Fibroblast of lung (primary cell): ENCODE measurements at places on chromosomes 16 and 17.
A peak's percentile ranks its signal among the peaks of the same experiment; 100 is the strongest.

DNA sequence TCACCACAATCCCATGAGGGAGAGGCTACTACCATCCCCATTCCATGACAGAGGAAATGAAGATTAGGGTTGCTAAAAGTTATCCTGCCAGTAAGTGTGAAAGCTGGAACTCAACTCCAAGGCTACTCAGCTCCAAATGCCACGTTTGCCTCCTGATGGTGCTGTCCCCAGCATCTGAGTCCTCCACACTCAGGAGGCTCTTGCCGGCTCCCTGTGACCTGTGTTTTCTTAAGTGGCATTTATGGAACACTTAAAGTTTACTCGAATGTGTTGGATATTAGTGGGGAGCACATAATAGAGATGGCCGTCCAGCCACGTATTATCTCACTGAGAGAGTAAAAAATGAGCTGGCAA, 267.9 kb downstream of the CBLN1 start:
- DNase-seq = no peak

- DNase-seq = no peak
These were observed 18.6 kb downstream of the KCTD2 start for GRCh38 chr17:75065562-75066151.

DNA sequence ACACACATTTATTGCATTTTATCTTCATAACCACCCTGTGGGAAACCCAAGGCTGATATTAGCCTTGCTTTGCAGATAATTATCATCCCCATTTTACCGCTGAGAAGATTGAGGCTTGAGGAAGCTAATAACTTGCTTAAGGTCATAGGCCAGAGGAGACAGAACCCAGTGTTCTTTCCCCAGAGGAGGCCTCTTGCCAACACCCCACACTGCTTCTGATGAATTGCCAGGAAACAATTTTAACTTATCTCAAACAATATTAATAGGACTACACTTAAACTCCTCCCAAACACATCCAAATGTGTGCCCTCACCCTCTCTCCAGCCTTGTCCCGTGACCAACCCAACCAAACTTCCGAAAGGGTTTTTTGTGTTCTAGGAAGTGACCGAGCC, 2.1 kb upstream of the SPG7 start:
- peak; percentile 50 for DNase-seq

DNA sequence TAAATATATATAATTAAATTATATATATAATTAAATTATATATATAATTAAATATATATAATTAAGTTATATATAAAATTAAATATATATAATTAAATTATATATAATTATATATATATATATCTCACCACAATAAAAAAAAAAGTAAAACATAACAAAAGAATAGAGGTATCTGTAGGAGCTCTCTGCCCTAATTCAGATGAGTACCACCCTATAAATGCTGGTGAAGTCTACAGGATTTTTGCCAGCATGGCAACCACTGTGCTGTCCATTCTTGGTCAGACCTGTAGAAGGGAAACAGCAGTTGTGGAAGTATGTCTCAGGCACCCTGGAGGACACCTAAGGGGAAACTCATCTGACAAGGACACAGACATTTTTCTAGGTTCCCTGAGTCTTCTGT, 259.7 kb downstream of the PRKCA start:
- no peak for DNase-seq

DNA sequence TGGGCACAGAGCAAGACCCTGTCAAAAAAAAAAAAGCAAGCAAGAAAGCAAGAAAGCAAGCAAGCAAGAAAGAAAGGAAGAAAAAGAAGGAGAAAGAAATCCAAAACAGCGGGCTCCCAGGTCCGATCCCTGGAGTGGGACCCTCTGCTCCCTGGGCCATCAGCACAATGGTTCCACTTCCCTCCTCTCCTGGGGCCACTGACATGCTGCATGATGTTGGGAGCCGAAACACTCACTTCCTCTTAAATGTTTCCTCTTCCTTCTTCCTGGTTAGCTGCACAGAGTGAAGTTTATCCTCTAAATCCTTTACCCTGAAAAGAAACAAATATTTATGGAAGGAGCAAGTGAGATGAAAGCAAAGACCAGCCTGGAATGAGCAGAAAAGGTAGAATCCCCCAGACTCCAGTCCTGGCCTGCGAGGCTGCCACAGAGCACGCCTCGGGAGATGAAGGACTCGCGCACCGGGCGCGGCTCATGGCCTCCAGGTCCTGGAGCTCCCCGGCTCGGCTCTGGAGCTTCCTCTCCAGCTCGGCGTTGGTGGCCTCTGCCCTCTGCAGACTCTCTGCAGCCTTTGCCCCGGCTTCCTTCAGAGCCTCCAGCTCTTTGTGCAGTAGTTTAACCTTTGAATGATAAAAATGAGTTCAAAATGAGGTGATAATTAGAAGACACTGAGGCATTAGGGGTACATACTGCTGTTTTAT, 19.0 kb downstream of the CCDC57 start:
- DNase-seq = no peak
